ENCODE measurements at places on chromosomes 13 and 19.

- DNase-seq = no peak
These were observed 92.8 kb downstream of the SHISA2 start for GRCh38 chr13:25958986-25959385.

- DNase-seq = no peak
These were observed 4.9 kb upstream of the LILRA4 start for GRCh38 chr19:54343868-54344267.

- DNase-seq = no peak
These were observed 440.4 kb upstream of the PRR20A start for GRCh38 chr13:56700324-56700723.

GRCh38 chr19:17646441-17646840, 41.7 kb downstream of the UNC13A start:
- no peak for DNase-seq

- DNase-seq = no peak
These were observed 19.5 kb upstream of the IFT88 start for GRCh38 chr13:20547479-20547908.

DNA sequence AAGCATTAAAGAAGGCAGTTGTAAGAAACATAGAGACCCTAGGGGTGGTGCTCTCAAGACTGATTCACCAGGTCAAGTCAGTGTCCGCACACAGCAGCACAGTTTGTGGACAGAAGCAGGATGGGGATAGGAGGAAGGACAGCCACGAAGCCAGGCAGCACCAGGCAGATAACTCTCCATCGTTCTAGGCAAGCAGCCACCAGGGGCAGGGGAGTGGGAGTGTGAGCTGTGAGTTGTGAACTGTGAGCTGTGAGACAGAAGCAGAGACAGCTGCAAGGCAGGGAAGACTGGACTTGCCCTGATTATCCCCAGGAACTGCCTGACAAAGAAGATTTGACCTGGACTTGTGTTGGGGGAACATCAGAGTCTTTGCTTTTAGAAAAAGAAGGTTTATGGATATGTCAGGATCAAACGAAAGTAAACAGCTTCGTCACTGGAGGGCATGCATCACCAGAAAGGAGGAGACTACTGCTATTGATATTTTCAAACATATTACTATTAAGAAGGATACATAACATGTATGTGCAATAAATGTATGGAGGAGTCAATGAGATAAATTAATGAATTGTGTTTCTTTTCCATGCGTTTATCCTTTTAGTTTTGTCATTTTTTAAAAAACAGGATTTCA, 286.1 kb downstream of the IRS2 start:
- no peak for DNase-seq

All from NCI-H748 treated with DMSO at 0.1 percent for 48 hours (cell line).